ENCODE measurements at places on chromosomes 3 and 15. TPM values are rescaled to one million over a fixed set of nuclear protein-coding genes. Genes with fewer than 3 reads are reported as not detected.

Gene PROS1
- total RNA-seq = 30.1 TPM

Gene GOLGA8Q
- 5.5 TPM for total RNA-seq

Gene WDR49
- 0.95 TPM for total RNA-seq

Gene RAD51
- 13.1 TPM for total RNA-seq

Gene SPINT1
- 415 TPM for total RNA-seq

Gene USP19
- total RNA-seq = 82.6 TPM

Gene CSPG5
- total RNA-seq = 0.60 TPM

Gene GOLGA6B
- not detected for total RNA-seq

Gene RCN2
- total RNA-seq = 25.0 TPM

Gene ISLR
- total RNA-seq = 4.9 TPM

Gene PCOLCE2
- total RNA-seq = 1.5 TPM

Gene HOMER2
- total RNA-seq = 16.3 TPM

Gene C2CD4A
- total RNA-seq = 1.9 TPM

Gene GOLGA8H
- 0.20 TPM for total RNA-seq

Gene SNTN
- 0.36 TPM for total RNA-seq

Gene SLC28A1
- total RNA-seq = not detected

Gene CD96
- total RNA-seq = 6.6 TPM

Gene CHRNA3
- 13.9 TPM for total RNA-seq

Gene ZNF501
- 6.4 TPM for total RNA-seq

Gene CCDC13
- 3.3 TPM for total RNA-seq

Gene CD80
- 1.0 TPM for total RNA-seq

Gene CHRNB4
- 0.29 TPM for total RNA-seq

Gene MOBP
- 1.4 TPM for total RNA-seq
